HCT116 (cell line): ENCODE measurements at places on chromosomes 2 and 18.

GRCh38 chr2:144032566-144032965, 487.4 kb downstream of the ZEB2 start:
- no peak for DNase-seq

DNA sequence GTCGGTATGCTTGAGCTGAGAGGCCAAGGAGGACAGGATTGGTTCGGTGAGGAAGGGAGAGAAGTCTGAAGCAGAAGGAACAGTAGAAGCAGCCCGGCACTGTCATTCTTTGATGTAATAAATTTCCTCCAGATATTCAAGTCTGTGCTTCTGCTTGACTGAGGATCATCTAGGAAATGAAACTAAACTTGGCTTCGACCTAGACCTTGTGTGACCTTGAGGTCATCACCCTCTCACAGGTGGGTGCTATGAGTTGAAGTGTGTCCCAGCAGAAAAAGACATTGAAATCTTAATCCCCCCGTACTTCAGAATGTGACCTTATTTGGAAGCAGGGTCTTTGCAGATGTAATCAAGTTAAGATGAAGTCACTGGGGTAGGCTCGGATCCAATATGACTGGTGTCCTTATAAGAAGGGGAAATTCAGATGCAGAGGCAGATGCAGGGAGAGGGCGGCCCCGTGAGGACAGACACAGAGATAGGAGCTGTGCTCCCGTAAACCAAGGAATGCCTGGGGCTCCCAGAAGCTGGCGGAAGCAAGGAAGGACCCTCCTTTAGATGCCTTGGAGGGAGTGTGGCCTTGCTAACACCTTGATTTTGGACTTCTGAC, 49.0 kb downstream of the PRKCE start:
- no peak for DNase-seq

GRCh38 chr2:200735061-200735460, 76.6 kb upstream of the BZW1 start:
- no peak for DNase-seq

GRCh38 chr2:101418460-101419095, 31.3 kb upstream of the CREG2 start:
- no peak for DNase-seq

DNA sequence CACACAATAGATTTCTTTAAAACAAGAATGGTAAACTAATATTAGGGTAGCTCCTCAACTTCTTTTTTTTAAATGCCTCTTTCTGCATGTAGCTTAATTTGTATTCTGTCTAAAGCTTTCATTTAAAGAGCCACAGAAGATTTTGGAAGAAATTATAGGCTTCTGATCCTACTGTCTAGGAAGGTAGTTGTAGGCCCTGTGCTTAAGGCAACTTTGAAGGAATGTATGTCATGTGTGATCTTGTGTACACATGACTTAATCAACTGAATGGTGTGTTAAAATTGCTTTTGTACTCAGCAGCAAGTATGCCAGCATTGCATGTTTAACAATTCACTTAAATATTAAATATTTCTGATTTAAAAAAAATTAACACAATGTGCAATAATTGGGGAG, 51.5 kb upstream of the LYPD6 start:
- no peak for DNase-seq
